Kidney epithelial cell (primary cell): ENCODE measurements at places on chromosomes 12 and 14. TPM values are rescaled to one million over a fixed set of nuclear protein-coding genes. Genes with fewer than 3 reads are reported as not detected.

The DDN gene
- 0.13 and 0.34 TPM in 2 replicates for total RNA-seq

- DNase-seq, result no peak
These were observed 36.8 kb downstream of the ANO2 start for GRCh38 chr12:5908251-5908650.

The KRT73 gene
- not detected in 2 replicates for total RNA-seq

The COL2A1 gene
- total RNA-seq, result 1.7 and 3.8 TPM in 2 replicates

- DNase-seq, result peak; percentile 31
These were observed 67.9 kb upstream of the BEGAIN start for GRCh38 chr14:100654814-100655740.

- DNase-seq, result no peak
These were observed 179.7 kb downstream of the RGS6 start for GRCh38 chr14:72111911-72112310.

DNA sequence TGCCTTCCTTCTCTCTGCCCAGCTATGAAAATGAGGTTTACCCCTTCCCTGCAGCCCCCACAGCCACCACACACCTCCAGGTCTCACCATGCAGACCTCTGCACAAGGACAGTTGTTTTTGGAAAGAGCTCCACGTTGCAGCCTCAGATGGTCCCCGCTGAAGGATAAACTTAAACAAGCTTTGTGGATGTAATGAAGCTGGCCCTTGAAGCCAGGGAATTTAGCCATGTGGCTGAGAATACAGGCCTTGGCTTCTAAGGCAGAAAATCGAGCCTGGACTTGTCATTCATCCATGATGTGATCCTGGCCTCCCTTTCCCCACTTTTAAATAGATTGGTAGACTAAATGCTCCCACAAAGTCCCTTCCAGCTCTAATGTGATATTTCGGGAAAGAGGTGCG, 79.4 kb downstream of the TBX3 start:
- DNase-seq, result no peak

The PPFIA2 gene
- not detected in 2 replicates for total RNA-seq

The CD69 gene
- total RNA-seq, result 3.7 and 4.2 TPM in 2 replicates

GRCh38 chr12:130936561-130936960, 17.1 kb upstream of the ADGRD1 start:
- DNase-seq, result no peak

GRCh38 chr12:66017736-66018135, 112.8 kb downstream of the LLPH start:
- DNase-seq, result no peak

GRCh38 chr12:54535474-54535873, 13.9 kb upstream of the PDE1B start:
- DNase-seq, result no peak

GRCh38 chr12:29103539-29103974, 45.5 kb upstream of the FAR2 start:
- no peak for DNase-seq

- no peak for DNase-seq
These were observed 8.2 kb downstream of the NOPCHAP1 start for GRCh38 chr12:104994336-104994735.

- no peak for DNase-seq
These were observed 232.4 kb upstream of the FBXO33 start for GRCh38 chr14:39664646-39665045.

DNA sequence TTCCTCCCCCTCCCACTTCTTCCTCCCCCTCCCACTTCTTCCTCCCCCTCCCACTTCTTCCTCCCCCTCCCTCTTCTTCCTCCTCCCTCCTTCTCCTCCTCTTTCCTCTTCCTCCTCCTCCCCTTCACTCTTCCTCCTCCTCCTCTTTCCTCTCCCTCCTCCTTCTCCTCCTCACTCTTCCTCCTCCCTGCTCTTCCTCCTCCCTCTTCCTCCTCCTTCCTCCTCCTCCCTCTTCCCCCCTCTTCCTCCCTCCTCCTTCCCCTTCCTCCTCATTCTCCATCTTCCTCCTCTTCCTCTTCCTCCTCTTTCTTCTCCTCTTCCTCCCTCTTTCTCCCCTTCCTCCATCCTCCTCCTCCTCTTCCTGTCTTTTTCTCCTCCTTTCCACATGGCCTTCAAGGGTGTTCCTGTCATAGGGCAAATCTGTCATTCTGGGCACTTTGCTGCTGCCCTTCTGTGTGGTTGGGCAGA, 111.4 kb downstream of the PHETA1 start:
- DNase-seq, result no peak

The GPR132 gene
- 1.7 and 1.9 TPM in 2 replicates for total RNA-seq

GRCh38 chr14:59148334-59148900, 40.0 kb upstream of the DAAM1 start:
- DNase-seq, result no peak

DNA sequence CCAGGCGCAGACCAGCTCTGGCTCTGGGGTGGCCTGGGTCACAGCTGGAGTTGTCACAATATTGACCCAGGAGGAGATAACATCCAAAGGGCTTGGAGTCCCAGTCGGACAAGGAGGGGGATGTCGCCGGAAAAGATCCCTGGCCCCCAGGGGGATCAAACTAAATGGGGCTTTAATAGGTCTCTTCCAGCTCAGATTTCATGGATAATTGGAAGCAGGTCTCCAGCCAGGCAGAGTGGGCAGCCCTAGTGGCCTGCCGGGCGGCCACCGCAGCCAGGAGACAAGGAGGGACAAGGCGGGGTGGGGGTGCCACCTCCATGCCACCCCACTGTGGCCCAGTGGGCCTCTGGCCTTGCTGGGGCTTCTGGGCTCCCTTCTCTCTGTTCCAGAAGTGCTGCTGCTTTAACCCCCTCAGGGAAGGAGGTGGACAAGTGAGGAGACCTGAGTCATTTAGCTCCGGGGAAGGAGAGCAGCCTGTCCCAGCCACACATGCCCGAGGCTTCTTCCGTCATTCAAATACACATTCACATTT, 23.1 kb upstream of the PGF start:
- no peak for DNase-seq

- no peak for DNase-seq
These were observed 128.4 kb upstream of the FKBP4 start for GRCh38 chr12:2666411-2666810.

GRCh38 chr12:110149086-110149660, 25.0 kb downstream of the IFT81 start:
- no peak for DNase-seq

DNA sequence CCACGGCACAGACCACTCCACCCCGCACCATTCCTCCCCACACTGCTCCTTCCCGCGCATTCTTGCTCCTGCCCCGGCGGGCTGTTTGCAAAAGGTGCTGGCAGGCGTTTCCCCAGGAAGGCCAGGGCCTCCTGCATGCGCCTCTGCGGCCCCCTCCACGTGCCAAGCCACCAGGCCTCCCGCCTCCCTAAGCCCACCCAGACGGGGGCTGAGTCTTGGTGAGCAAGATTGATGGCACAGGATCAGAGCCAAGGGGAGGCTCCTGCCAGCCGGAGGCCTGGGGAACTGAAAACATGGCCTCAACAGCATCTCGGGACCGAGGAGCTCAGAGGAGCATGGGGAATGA, 328.3 kb upstream of the DIO3 start:
- DNase-seq, result no peak

The FERMT2 gene
- total RNA-seq, result 83.9 and 86.3 TPM in 2 replicates

The FOXG1 gene
- total RNA-seq, result 0.17 TPM in 1 of 2 replicates, not detected in the other

GRCh38 chr14:89750281-89750755, 204.2 kb downstream of the EFCAB11 start:
- DNase-seq, result no peak

- DNase-seq, result no peak
These were observed 25.4 kb upstream of the ALDH2 start for GRCh38 chr12:111741235-111741812.

The NOVA1 gene
- 1.4 and 1.7 TPM in 2 replicates for total RNA-seq

DNA sequence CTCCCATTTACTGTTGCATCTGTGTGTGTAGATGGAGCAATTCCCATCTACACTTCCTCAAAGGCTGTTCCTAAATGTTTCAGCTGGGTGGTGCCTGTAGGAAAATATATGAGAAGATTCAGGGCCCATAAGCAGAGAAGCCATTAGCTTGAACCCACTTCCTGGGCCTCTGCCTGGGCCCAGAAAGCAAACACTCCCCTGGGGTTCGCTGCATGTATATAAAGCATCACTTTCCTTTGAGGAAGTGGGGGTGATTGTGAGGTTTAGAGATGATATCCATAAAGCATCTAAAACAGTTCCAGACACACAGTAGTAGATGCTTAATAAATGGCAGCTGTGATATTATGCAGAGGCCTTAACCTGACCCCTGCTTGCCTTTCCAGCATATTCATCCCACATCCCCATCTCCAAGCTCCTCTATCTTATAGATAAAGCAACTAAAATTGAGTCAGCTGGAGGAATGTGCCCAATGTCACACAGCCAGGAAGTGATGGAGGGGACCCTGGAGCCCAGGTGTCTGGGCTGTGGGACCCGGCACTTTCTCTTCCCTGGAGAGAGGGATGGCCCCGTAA, 280.0 kb upstream of the CRY1 start:
- no peak for DNase-seq

DNA sequence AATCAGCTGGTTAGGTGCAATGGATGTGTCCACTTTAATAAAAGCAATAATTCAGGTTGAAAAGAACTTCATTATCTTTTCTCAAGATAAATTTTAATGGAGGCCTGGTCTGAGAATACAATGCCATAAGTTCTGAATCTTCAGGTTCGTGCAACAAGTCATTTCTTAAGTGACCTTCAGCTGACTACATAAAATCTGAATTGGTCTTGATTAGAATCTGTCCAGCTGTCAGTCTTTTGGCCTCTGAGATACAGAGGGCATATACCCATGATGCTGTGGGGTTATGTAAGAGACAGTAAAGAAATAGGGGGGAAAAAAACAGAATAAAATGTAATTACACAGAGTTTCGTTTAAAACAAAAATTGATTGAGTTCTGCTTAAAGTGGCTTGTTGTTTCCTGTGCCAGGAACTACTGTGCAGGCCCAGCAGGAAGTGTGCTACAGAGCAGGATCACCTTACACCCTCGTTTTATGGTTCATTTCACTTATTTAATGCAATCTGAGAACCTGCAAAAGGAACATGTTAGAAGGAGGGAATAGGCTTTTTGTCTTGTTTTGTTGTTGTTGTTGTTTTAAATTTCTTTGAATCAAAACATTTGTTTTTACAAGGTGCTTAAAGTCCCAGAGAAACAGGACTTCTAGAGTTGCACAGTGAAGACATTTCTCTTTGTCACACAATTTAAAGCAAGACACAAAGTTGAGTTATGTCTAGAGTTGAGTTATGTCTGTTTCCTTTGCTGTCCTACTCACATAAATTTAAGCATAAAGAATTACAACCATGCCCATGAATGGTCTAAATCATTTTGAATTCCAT, 64.2 kb downstream of the LGR5 start:
- DNase-seq, result no peak

DNA sequence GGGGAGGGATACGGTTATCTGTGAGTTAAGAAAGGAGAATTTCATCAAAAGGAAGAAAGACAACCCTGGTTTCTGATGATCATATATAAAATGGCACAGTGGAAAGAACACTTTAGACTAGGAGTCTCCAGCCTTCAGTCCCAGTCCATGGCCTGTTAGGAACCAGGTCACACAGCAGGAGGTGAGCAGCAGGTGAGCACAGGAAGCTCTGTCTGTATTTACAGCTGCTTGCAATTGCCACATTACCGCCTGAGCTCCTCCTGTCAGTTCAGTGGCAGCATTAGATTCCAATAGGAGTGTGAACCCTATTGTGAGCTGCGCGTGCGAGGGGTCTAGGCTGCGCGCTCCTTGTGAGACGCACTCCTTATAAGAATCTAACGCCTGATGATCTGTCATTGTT, 137.9 kb downstream of the BTG1 start:
- DNase-seq, result no peak

DNA sequence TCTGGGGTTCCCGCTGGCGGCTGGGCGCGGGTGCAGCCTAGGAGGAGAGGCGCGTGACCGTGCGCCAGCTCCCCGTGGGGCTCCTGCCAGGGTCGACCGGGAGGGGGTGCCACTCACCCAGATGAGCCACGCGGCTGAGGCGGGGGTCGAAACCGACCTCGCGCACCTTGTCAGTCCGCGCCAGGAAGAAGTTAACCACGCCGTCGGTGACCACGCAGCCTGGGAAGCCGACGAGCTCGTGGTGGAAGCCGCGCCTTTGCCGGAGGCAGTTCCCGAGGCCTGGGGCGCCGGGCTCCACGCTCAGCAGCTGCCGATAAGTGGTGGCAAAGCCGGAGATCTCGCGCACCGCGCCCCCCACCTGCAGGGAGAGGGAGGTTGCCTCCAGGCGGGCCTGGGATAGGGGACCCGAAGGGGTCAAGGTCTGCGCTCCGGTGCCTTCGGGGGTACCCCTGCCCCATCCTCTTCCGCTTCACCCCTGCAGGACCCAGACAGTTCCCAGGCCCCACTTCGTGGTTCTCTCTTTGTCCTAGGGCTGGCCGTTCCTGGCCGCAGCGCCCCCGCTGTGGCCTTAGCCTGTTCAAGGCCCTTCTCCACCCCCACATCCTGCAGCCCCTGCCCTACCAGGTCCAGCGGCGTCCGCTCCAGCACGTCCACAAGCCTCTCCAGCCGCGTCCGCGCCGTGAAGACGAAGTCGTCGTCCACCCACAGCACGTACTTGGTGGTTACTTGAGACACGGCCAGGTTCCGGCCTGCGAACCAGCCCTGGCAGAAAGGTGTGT, 5.3 kb downstream of the B4GALNT1 start:
- DNase-seq, result no peak

- no peak for DNase-seq
These were observed 71.2 kb downstream of the VCPKMT start for GRCh38 chr14:50045039-50045711.

The TPH2 gene
- not detected in 2 replicates for total RNA-seq

- peak; percentile 92 for DNase-seq
These were observed 16.9 kb downstream of the ASB2 start for GRCh38 chr14:93959239-93960107.

GRCh38 chr12:43896496-43896895, 60.6 kb downstream of the TMEM117 start:
- DNase-seq, result no peak

The LBHD2 gene
- not detected in 2 replicates for total RNA-seq

DNA sequence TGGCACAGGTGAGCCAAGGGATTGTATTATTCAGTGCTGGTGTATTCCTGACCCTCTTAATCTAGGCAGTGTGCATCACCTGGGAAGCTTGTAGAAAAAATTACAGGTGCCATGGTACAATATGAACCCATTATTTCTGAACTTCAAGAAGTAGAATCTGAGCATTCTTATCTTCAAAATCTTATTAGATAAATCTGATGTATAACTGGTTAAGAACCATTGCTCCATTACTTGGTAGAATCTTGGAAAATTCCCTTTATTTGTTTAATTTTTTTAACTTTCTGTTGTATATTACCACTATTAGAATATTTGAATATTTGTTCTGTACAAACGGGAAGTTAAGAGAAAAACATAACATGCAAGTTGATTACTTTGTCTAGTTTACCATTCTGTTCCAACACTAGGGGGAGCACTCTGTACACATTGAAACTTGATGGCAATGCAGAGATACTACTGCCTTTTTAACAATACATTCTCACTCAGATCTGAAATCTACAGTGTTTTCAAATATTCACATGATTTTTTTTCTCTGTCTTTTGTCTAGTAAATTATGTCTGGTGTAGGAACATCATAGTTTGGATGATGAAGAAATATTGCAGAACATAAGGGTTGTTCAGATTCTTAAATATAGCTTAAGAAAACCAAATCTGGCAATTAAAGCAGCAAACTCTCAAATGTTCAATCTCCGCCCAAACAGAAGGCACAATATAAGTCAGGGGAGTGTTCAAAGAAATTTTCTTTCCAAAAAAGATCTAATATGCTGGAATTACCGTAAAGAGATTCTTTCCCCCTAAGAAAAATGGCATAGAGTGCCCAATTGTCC, 196.6 kb downstream of the PCNX1 start:
- DNase-seq, result peak; percentile 25

- no peak for DNase-seq
These were observed 220.2 kb upstream of the SLC16A7 start for GRCh38 chr12:59375633-59376032.

- DNase-seq, result no peak
These were observed 18.0 kb upstream of the CTDSP2 start for GRCh38 chr12:57864442-57865083.
